ENCODE measurements at places on chromosomes 5 and 9.

GRCh38 chr5:11384441-11385250, 519.6 kb downstream of the CTNND2 start:
- peaks cover 37% of the 10 kb centered on the region for H3K27me3 ChIP-seq
- no peaks in the 10 kb centered on the region for H3K36me3 ChIP-seq
- no peak for DNase-seq
- no peak overlapping the region for H3K27ac ChIP-seq

DNA sequence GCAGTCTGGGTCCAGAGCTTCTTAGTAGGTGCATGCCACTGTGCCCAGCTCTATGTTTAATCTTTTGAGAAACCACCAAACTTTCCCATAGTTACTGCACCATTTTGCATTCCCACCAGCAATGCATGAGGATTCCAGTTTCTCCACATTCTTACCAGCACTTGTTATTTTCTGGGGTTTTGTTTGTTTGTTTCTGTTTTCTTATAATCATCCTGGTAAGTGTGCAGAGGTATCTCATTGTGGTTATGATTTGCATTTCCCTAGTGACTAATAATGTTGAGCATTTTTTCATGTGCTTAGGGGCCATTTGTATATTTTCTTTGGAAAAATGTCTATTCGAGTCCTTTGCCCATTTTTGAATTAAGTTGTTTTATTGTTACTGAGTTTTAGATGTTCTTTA, 11.4 kb downstream of the FOXE1 start:
- H3K4me1 ChIP-seq, result no peaks in the 10 kb centered on the region
- no peak for DNase-seq
- H3K36me3 ChIP-seq, result no peaks in the 10 kb centered on the region
- H3K27me3 ChIP-seq, result peaks cover 46% of the 10 kb centered on the region
- H3K4me3 ChIP-seq, result no peak overlapping the region

DNA sequence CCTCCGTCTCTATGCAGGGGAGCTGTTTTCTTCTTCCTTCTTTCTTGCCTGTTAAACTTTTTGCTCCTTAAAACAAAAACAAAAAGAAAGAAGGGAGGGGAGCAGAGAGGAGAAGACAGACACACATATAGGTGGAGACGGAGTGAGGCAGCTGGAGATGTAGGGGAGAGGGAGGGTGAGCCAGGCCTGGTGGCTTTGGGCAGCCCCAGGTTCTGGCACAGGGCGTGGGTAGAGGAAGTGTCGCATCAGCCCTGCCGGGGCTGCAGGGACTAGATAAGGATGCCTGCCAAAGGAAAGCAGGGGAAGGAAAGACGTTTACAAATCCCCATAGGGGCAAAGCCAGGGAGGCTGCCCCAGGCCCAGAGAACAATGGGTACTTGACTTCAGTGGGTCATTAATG, 38.7 kb upstream of the PTGS1 start:
- H3K4me3 ChIP-seq, result no peak overlapping the region
- H3K27ac ChIP-seq, result no peak overlapping the region
- H3K27me3 ChIP-seq, result peaks cover under 1% of the 10 kb centered on the region
- H3K4me1 ChIP-seq, result peaks cover 9% of the 10 kb centered on the region
- peak; percentile 26 for DNase-seq
- H3K36me3 ChIP-seq, result no peaks in the 10 kb centered on the region

- peaks cover 14% of the 10 kb centered on the region for H3K27me3 ChIP-seq
- no peaks in the 10 kb centered on the region for H3K36me3 ChIP-seq
- peak overlapping the region; percentile 75 for H3K27ac ChIP-seq
- H3K4me1 ChIP-seq, result peaks cover 9% of the 10 kb centered on the region
- peak overlapping the region; percentile 66 for H3K4me3 ChIP-seq
- DNase-seq, result peak; percentile 87
Observed at GRCh38 chr9:129737479-129738274, 15.2 kb downstream of the PTGES start.

DNA sequence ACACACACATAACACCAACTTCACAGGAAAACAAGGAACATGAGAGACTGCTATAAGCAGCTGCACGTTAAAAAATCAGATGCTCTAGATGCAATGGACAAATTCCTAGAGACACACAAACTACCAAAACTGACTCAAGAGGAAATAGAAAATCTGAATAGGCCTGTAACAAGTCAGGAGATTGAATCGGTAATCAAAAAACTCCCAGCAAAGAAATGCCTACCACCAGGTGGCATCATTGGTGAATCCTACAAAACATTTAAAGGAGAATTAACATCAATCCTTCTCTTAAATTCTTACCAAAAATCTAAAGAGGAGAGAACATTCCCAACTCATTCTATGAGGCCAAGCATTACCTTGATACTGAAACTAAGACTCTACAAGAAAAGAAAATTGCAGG, 54.9 kb downstream of the NDST1 start:
- H3K4me1 ChIP-seq, result peaks cover 23% of the 10 kb centered on the region
- no peak overlapping the region for H3K27ac ChIP-seq
- H3K27me3 ChIP-seq, result no peaks in the 10 kb centered on the region
- no peaks in the 10 kb centered on the region for H3K36me3 ChIP-seq

GRCh38 chr5:158423623-158424200, 564.8 kb upstream of the CLINT1 start:
- peak overlapping the region; percentile 71 for H3K27ac ChIP-seq
- no peaks in the 10 kb centered on the region for H3K27me3 ChIP-seq
- no peak for DNase-seq
- no peaks in the 10 kb centered on the region for H3K36me3 ChIP-seq
- H3K4me3 ChIP-seq, result no peak overlapping the region

DNA sequence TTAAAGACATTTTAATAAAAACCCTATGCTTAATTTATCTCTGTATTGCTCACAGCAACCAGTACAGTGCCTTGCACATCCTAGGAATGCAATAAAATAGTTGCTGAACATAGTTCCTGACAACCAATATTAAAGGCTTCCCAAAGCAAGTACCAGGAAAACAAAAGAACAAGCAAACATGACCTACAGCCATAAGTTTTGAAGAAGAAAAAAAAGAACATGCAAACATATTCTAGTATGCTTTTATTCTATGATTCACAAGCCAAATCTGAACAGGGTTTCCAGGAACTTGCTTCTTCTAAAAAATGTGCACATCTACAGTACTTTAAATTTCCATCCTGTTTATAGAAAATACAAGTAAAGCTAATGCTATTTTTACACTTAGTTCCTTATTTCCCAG, 4.5 kb downstream of the CEMIP2 start:
- H3K4me1 ChIP-seq, result peaks cover 26% of the 10 kb centered on the region
- H3K27me3 ChIP-seq, result no peaks in the 10 kb centered on the region
- no peak overlapping the region for H3K27ac ChIP-seq
- DNase-seq, result no peak

GRCh38 chr5:90477073-90477472, 2.4 kb downstream of the POLR3G start:
- no peak for DNase-seq
- H3K27me3 ChIP-seq, result no peaks in the 10 kb centered on the region
- H3K36me3 ChIP-seq, result no peaks in the 10 kb centered on the region
- no peak overlapping the region for H3K27ac ChIP-seq
- H3K4me3 ChIP-seq, result no peak overlapping the region

DNA sequence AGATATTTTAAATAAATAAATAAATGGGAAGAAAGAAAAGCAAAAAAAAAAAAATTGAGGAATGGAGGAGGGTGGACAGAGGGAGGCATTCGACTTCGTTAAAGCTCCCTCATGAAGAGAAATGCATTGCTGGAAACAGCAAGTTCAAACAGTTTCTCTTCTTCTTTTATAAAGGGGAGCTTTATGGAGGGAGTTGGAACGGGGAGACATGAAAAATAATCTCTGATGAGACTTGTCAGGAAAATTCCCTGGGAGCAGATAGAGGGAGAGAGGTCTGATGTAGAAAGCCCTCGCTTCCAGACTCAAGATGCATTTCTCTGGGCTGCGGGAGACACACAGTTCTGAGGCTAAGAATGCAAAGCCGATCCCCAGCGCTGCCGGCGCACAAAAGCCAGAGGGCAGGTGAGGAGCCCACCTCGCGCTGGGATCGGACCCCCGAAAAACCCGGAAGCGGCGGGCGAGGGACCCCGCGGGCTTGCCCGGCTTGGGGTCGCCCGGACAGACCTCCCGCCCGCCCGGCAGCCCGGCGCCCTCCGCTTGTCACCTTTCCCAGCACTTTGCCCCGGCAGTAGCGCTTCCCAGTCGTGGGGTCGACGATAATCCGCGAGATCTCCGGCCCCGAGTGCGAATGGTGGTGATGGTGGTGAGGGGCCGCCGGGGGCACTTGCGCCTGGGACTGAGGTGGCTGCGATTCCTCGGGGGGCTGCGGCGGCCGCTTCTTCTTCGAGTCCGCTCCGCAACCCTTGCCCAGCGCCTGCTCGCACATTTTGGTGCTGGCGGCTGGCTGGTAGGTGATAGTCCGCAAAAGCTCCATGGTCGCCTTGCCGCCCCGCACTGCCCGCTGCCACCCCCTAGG, 512 bp downstream of the PLK2 start:
- peak overlapping the region; percentile 99 for H3K27ac ChIP-seq
- no peaks in the 10 kb centered on the region for H3K36me3 ChIP-seq
- peaks cover 20% of the 10 kb centered on the region for H3K4me1 ChIP-seq
- peak; percentile 42 for DNase-seq
- H3K4me3 ChIP-seq, result peak overlapping the region; percentile 88
- H3K27me3 ChIP-seq, result no peaks in the 10 kb centered on the region

GRCh38 chr5:78886341-78887230, 98.5 kb downstream of the ARSB start:
- no peak overlapping the region for H3K4me3 ChIP-seq
- no peaks in the 10 kb centered on the region for H3K36me3 ChIP-seq
- H3K27me3 ChIP-seq, result no peaks in the 10 kb centered on the region
- H3K4me1 ChIP-seq, result peaks cover 5% of the 10 kb centered on the region
- no peak for DNase-seq
- H3K27ac ChIP-seq, result no peak overlapping the region

Data from heart right ventricle (tissue), 16 donors.